ENCODE measurements at places on chromosomes 12 and 14.

DNA sequence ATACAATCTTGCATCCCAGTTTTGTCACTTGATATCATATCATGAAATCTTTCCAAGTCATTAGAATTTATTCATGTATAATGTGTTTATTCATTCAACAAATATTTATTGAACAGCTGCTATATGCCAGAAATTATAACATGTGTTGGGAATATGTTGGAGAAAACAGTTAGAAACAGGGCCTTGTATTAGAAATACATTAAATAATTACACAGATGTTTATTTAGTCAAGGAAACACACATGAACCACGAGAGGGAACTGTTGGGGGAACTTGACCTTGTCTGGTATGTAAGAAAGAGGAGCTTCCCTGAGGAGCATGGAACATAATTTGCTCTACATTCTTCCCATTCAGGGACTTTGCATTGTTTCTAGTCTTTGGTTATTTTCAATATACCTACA is 191.7 kb upstream of the FRMD6 start:
- DNase-seq = no peak

DNA sequence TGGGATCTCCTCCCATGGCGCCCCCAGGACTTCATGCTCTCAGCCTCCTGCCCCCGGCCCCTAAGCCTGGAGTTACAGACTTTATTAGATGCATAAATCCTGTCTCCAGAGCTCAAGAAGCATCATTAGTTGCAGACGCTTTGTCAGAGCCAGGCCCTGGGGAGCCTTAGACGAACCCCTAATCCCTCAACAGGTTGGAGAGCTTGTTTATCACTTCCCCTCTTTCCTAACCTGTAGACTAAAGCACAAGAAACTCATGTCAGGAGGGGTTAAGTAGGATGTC is 260 bp upstream of the NPFF start:
- no peak for DNase-seq

GRCh38 chr14:42469637-42470426 is 863.2 kb downstream of the LRFN5 start:
- DNase-seq = no peak

GRCh38 chr12:31634620-31635019 is 24.9 kb upstream of the ETFBKMT start:
- DNase-seq = no peak

- DNase-seq = no peak
These were observed 655 bp upstream of the DYNLL1 start for GRCh38 chr12:120495186-120495730.

DNA sequence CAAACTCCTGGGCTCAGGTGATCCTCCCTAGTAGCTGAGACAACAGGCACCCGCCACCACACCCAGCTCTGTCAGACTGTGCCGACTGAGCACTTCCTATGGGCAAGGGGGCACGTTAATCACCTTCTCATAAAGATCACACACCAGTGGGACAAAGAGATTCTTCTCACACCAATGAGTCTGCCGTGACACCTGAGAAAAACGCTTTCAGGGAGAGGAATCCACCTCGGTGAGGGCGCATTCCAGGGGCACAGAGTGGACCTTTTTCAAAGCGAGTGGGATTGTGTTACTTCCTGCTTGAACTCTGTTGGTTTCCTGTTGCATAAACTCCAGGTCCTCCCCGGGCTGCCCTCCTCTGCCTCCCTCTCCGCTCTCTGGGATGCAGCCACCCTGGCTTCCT is 17.5 kb upstream of the SCARB1 start:
- DNase-seq = no peak

GRCh38 chr12:111462210-111462769 is 56.6 kb downstream of the SH2B3 start:
- DNase-seq = no peak

GRCh38 chr14:59352961-59353360 is 112.2 kb downstream of the GPR135 start:
- DNase-seq = no peak

DNA sequence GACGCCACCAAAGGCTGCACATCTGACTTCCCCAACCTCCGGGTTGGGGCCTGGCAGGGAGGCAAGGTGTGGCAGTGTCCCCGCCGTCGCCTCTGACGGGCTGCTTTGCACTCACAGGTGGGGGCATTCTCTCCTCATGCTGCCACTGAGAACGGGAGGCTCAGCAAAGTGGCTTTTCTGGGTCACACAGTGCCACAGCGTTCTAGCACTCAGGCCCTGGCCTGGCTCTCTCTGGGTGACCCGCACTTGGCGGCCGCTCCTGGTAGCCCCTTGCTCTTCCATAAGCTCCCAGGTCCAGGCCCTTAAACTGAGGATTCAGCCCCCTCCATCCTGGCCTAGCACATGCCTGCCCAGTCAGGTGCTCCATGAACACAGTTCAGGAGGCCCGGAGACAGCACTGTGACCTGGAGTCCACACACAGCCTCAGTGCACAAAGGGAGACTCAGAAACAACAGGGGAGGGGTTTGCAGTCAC is 25.2 kb downstream of the SERPINA1 start:
- DNase-seq = no peak

- no peak for DNase-seq
These were observed 292.7 kb downstream of the LRFN5 start for GRCh38 chr14:41899416-41899815.
